ENCODE measurements at places on chromosomes 5 and 9. TPM values are rescaled to one million over a fixed set of nuclear protein-coding genes. Genes with fewer than 3 reads are reported as not detected.

The GHR gene
- 1.4 TPM for total RNA-seq

The GNA14 gene
- not detected for total RNA-seq

The JAKMIP2 gene
- not detected for total RNA-seq

The SLC45A2 gene
- total RNA-seq, result not detected

The ACOT12 gene
- total RNA-seq, result not detected

The SH3TC2 gene
- 7.2 TPM for total RNA-seq

The PAIP1 gene
- 156 TPM for total RNA-seq

The SPARC gene
- total RNA-seq, result 54.2 TPM

The HSDL2 gene
- total RNA-seq, result 40.1 TPM

The TMEM174 gene
- not detected for total RNA-seq

All from tracheal epithelial cell (primary cell).